ENCODE measurements at places on chromosomes 3 and 15.
A peak's percentile ranks its signal among the peaks of the same experiment; 100 is the strongest.

DNA sequence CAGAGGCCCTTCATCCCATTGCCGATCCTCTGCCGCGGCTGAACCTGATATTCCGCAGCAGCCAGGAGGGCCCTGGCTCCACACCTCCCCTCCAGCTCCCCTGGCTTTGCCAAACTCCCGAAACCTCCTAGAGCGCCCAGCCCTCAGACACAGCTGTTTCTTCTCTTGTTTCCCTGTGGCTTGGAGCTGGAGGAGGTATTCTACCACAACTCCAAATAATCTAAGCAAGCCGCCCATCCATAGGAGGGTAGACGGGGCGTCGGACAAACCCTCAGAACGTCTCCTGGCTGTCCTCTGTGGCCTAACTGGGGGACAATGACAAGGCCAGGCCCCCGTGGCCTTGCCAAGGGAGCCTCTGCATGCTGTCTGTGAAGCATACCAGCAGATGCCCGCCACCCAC lies 10.4 kb downstream of the PLA2G4D start:
- no peak for DNase-seq

DNA sequence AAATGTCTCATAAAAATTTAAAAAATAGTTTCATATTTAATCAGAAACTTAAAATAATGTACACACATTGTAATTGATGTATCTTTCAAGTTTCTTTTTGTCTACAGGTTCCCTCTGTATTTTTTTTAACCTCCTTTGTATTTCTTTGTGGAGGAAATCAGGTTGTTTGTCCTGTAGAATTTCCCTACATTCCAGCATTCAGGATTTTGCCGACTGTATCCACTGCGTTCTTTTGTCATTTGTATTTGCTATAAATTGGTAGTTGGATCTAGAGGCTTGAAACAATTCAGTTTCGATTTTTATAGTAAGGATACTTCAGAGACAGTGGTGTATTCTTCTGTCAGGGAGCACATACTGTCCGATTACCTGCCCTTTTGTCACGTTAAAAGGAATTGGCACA lies 367.2 kb downstream of the SOX2 start:
- no peak for DNase-seq

GRCh38 chr15:25051399-25052154 lies 96.8 kb downstream of the SNRPN start:
- DNase-seq = no peak

DNA sequence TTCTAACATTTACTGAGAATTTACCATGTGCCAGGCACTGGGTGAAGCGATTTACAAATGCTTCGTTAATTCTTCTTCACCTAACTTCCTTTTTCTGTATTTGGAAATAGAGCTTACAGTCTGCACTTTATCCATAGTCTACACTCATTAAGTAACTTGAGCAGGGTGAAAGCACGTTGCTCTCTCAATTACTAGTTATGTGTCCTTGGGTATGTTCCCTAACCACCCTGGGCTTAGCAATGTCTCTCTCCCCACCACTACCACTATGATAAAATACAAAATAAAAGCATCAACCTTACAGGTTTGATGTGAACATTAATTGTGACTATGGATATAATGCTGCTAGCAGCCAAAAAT lies 172.9 kb upstream of the SLC2A2 start:
- DNase-seq = no peak

DNA sequence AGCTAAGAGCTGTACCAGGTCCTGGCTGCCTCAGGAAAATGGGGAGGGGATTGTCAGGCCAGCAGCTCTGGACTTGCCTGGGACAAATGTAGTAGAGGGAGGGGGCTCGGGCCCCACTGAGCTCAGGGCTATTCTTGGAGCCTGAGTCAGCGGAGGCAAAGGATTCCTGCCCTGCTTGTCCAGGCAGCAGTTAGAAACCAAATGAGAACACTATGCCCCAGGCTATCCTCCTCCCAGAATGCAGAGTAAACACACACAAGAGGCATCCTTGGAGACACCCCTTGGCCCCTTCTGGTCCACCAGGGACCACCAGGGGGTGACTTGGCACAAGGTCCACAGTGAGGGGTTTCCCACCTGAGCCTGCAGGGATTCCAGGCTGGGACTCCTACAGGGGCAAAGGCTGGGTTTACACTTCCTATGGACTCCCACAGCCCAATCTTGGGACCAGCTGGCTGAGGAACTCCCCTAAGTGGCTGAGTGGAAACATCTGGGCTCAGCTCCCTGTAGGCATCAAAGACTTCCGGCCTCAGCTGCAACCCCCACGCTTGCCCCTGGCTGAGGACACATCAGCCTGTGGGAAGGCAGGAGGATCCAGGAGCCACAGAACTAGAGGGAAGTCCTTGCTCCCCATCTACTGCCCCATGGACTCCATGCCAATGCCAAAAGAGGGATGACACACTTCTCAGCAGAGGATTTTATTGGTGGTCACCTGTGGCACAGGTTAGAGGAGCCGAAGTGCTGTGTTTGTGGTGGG lies 3.4 kb upstream of the COL7A1 start:
- peak; percentile 78 for DNase-seq

DNA sequence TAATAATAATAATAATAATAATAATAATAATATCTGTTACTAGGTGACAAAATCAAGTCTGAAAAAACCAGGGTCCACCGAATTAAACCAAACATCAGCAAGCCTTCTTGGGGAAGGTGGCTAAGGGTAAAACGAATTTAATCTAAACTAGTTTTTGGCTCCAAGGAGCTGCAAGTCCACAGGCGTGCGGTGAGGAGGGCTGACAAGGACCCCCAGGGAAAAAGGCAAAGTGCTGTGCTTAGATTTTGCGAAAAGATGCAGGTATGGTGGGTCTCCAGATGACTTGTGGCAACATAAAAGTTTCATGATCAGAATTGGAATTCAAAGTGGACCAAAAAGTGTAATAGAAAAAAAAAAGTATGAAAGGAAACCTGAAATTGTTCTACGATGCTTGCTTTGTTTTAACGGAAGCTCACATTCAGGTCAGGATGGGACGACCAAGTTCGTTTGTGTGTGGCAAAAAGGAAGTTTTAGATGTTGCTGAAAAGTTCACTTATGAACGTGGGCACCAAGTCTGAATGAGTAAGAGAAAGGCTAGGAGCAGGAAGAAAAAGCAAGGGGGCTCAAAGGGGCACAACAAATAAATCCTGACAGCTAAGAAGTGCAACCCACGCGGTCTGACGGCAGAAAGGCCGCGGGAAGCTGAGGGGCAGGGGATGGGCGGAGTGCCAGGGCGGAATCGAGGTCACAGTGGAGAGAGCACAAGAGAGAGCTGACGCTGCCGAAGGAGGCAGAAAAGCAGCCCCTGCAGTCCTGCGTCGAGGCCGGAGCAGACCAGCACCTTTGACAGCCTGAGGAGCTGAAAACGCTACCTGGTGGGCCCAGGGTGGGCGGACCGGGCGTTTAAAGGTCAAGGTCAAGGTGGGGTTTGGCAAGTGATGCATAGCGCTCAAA lies 1.1 kb downstream of the WDR82 start:
- DNase-seq = peak; percentile 64

DNA sequence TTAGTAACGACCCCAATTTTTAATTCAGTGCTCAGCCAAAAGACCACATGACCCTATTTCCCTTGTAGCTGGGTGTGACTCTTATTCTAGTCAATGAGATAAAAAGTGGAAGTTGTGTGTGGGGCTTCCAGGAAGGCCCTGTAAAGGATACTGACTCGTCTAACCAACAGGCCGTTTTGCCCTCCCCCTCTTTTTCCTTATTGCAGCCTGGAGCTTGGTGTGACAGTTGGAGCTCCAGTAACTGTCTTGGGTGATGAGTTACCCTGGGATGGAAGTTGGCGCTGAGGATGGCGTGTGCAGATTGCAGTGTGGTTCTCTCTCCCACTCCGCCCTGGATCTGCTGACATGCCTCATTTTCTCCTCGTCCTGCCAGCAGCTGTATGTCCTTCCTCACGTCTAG lies 209.3 kb upstream of the PROK2 start:
- no peak for DNase-seq

DNA sequence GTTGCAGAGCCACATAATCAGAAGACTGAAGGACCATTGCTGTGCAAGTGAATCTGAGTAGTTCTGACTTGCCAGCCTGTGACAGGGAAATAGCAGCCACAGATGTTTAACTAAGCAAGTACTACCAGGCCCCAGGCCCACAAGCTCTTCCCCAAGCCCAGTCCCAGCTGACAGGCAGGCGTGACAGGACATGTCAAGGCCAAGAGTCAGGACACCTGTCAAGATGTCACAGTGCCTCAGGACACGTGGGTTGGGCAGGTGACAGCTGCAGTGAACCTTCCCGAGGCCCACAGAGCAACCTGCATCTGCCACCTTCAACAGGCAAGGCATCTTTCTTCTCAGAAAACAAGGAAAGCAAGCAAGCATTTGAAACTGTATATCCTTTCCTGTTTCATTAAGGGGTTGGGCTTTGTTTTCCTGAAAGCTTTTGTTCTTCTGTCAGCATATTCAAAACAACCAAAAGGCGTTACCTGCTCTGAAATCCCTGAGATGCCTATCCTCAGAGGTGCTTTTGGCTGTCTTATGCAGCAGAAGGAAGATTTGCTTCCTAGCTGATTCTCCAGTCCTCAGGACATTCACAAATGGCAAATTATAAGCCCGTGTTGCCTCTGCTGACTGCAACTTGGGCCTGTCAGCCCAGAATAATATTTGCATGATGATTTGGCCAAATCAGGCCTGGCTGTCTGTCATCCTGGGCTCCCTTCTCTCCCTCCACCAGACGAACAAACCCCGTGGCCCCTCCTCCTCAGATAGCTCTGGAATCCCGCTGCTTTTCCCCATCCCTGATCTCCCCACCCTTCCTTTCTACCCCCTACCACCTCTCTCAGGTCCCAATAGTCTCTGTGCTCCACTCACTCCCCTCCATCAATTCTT lies 171.8 kb upstream of the WNT5A start:
- no peak for DNase-seq

GRCh38 chr3:127524296-127524896 lies 66.1 kb downstream of the TPRA1 start:
- no peak for DNase-seq

- peak; percentile 51 for DNase-seq
Observed at GRCh38 chr3:42535981-42536784, 33.7 kb downstream of the VIPR1 start.

GRCh38 chr15:55151631-55152030 lies 45.1 kb downstream of the RSL24D1 start:
- DNase-seq = no peak

- DNase-seq = no peak
Observed at GRCh38 chr15:55856506-55857164, 113.7 kb upstream of the PRTG start.

DNA sequence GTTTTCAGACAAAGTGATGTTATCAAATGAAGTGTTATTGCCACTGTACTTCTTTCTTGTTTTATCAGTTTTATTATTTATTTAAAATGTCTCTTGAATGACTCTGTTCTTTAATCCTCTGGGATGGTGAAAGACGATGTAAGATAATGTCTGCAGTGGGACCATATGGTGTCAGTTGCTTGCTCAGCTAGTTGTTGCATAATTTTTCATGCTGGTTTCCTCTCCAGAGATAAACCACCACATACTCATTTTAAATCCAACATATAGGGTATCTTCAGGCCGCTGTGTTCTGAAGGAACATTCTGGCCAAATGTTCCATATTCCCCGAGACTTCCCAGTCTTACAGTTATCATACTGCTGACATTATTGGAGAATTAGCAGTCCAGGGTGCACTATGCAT lies 75.9 kb downstream of the GABRG3 start:
- no peak for DNase-seq

GRCh38 chr3:177331203-177331835 lies 134.0 kb upstream of the TBL1XR1 start:
- DNase-seq = no peak

DNA sequence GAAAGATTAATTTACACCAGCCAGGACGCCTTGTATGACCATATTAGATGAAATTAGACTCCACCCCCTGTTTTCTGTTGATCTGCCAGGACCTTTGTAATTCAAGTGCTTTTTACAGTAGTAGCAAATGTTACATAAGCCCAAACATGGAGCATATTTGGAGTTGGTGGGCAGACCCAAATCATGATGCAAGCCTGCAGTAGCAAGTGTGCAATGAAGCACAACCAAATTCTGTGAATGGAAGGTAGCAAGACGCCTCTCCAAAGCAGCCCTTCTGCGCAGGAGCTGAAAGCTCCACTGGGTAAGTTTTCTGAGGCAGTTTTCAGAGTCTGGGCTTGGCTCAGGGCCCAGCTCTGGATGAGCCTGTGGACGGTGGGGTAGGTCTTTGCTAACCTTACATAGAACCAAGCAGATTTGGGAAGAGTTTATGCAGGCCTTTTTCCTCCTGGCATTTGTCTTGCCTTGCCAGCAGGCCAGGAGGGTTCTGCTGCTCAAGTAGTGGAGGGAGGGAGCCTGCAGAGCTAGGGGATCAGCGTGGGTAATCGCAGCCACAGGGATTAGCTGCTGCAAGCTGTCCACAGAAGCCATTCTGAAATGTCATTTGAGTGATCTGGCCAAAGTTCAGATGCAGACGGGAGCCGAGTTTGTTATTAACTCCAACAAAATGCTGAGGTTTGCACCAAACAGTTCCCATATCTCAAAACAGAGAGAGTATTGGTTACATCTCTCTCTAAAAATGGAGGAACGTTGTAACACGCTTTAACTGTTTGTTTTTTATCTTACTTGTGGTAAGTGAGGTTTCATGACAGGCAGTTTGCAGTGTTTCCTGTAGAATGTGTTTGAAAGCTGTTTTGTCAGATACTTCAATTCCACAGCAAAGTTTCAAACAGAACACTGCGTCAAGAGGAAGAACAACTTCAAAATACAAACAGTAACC lies 55.4 kb downstream of the PSMD6 start:
- no peak for DNase-seq

GRCh38 chr15:98786717-98787116 lies 138.4 kb downstream of the IGF1R start:
- no peak for DNase-seq

GRCh38 chr15:56371495-56372147 lies 6.4 kb downstream of the TEX9 start:
- DNase-seq = no peak

DNA sequence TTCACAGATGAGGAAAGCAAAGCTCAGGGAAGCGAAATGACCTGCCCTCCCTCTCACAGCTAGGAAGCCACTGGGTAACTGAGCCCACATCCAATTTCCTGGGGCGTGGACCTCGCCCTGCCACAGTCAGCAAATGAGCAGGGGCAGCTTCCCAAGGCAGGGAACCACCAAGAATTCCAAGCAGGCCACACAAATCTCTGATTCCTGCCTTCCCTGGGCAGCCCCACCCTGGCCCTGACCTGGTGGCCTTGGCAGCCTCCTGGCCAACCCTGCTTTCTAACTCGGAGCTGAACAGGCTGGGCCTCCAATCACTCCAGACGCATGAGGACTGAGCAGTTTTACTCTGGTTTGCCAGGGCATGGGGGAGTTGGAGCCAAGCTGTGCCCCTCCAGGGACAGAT lies 203.7 kb upstream of the TLE3 start:
- no peak for DNase-seq

DNA sequence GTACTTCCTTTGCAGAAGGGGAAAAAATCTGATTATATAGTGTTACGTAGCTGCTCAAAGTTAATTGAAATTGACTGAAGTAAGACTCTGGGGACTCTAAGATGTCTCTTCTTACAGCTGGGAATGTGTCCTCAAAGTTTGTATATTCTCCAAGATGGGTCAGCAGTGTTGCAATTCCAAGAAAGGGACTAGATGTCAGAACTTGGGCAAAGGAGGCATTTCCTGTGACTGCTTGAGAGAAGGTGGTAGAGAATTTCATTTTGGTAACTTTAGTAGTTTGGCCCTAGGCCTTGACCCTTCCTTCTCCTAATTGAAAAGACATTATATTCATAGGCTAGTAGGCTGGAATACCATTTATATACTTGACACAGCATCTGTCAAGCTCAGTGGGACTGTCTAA lies 33.9 kb downstream of the PTPRG start:
- no peak for DNase-seq

GRCh38 chr3:28971156-28971555 lies 309.7 kb upstream of the RBMS3 start:
- no peak for DNase-seq

- DNase-seq = no peak
Observed at GRCh38 chr3:42070524-42070923, 20.6 kb upstream of the TRAK1 start.
